Keratinocyte (primary cell): ENCODE measurements at places on chromosomes 4 and X.

GRCh38 chrX:69317721-69318120 is 152.5 kb upstream of the PJA1 start:
- no peak for DNase-seq

DNA sequence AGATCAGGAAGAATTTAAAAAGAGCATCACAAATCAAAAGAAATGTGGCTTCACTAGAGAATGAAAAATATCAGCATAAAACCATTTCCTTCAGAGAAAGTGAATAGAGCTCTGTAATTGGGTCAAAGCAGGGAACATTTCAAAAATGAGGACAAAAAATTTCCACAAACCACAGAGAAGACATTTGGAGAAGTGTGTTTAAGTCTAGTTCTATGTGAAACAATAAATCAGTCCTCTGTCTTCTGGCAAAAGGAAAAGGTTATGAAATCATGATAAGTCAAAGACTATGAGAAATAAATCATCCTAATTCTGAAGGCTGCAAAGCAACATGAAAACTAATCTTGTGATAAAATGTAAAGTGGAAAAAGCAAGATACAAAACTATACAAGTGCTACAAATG is 27.9 kb downstream of the SMPX start:
- no peak for DNase-seq

GRCh38 chrX:115968436-115969252 is 201.9 kb upstream of the AGTR2 start:
- no peak for DNase-seq

- no peak for DNase-seq
These were observed 14.4 kb downstream of the BCOR start for GRCh38 chrX:40083120-40083978.

DNA sequence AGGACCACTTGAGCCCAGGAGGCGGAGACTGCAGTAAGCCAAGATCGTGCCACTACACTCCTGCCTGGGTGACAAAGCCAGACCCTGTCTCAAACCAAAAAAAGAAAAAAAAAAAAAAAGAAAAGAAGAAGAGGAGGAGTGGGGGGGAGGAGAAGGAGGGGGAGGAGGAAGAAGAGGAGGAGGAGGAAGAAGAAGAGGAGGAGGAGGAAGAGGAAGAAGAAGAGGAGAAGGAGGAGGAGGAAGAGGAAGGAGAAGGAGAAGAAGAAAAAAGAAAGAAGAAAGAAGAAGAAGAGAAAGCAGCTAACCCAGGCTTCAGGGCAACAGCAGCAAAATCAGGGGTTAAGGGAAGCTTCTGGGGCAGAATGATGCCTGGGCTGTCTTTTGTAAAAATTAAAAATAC is 27.5 kb downstream of the VMA21 start:
- no peak for DNase-seq
